K562 (cell line): ENCODE measurements at places on chromosomes 16 and 17. TPM values are rescaled to one million over a fixed set of nuclear protein-coding genes. Genes with fewer than 3 reads are reported as not detected.

Gene PLCD3
- 8.2 and 15.7 TPM in 2 replicates for polyA plus RNA-seq

Gene KRTAP4-11
- not detected in 2 replicates for polyA plus RNA-seq

DNA sequence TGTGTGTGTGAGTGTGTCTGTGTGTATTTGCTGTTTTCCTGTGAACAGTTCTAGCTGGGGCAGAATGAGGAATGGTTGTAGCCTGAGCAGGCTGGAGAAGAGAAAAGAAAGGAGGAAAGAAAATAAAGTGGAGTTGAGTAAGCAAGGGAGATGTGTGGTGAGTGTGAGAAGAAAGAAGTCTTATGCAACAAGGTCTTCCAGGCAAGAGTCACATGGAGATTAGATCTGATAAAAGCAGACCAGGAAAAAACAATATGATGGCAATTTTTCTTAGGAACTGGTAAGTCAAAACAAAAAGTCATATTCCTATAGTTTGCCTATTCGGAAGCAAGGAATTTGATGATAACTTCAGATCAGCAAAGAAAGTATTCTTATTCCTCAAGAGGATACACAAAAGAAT, 125.0 kb downstream of the HS3ST3A1 start:
- DNase-seq, result no peak
- H3K27ac ChIP-seq, result no peak overlapping the region
- H3K4me3 ChIP-seq, result no peak overlapping the region
- peaks cover 21% of the 10 kb centered on the region for H3K4me1 ChIP-seq
- H3K36me3 ChIP-seq, result no peaks in the 10 kb centered on the region
- H3K27me3 ChIP-seq, result no peaks in the 10 kb centered on the region

DNA sequence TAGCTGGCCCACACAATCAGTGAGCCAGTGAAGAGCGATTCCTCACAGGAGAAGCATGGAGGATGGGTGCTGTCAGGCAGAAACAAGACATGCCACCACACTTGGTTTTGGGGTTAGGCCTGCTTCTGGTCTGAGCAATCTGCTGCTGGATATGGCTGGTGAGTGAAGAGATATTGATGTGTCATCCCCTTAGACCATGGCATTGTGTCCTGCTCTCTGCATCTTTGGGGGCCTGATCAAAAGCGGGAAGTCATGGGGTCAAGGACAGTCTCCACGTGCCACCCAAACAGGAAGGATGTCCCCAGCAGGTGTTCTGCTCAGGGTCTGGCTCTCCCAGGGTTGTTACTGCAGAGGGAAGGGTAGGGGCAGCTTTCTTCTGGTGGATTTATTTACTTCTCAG, 140.7 kb downstream of the PRKCB start:
- peaks cover 64% of the 10 kb centered on the region; the same call in 2 of the 3 replicates for H3K36me3 ChIP-seq
- no peak overlapping the region for H3K4me3 ChIP-seq
